A172 (cell line): ENCODE measurements at places on chromosomes 16 and 17.

DNA sequence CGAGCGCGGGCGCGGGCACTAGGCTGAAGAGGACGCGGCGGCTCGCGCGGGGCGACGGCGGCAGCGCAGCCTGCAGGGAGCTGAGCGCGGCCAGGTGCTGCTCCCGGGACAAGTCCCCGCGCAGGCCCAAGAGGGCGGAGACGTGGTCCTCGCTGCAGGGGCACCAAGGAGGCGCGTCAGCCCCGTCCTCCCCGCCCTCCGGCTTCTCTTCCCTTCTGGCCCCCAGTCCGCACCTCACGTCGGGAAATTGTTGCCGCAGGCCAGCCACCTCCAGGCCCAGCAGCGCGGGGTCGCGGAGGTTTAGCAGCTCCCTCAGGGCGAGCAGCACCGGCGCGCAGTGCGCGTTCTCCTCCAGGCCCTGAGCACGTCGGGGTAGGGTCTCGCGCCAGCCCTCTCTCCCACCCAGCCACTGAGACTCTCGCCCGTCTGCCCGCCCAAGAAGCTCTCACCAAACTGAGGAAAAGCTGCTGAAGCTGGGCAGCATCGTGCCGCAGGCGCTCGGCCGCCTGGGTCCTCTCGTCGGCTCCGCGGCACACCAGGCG is 761 bp upstream of the MATCAP1 start:
- no peak for DNase-seq

DNA sequence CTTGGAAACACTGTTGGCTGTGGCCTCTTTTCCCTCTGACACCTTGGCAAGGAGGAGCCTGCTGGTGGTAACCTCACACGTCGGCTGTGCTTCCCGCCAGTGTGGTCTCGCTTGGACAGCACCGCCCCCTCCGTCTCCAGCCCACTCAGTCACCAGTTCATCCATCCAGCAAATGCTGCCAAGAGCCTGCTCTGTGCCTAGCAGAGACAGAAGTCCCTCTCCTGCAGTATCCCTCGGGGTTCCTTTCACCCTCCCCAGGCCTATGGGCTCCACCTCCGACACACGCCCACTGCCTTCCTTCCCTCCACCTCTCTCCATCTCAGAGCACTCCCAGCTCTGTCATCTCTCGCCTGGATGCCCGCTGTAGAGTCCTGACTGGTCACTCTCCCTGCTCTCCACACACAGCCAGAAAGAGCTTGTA is 12.3 kb downstream of the CACNG4 start:
- DNase-seq, result no peak

DNA sequence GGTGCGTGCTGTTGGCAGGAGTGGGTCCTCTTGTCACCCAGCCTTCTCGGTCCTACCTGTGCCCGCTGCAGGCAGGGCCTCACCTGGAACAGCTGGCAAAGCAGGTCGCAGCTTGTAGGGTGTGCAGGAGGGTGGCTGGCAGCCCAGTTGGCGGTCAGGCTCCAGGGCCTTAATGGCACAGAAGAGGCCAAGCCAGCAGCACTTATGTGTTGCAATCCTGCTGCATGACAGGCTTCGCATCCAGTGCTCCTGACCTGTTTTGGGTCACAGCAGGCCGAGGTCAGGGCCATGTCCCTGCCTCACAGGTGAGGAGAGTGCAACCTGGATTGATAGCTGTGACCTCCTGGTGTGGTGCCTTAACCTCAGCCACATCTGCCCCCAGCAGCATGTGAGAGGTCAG is 31.9 kb downstream of the ZC3H18 start:
- DNase-seq, result no peak

GRCh38 chr17:71057448-71057847 is 888.1 kb downstream of the KCNJ2 start:
- DNase-seq, result no peak

GRCh38 chr17:15883617-15884111 is 61.3 kb upstream of the ADORA2B start:
- peak; percentile 91 for DNase-seq

- DNase-seq, result no peak
Observed at GRCh38 chr17:59221159-59221847, 992 bp downstream of the GDPD1 start.

DNA sequence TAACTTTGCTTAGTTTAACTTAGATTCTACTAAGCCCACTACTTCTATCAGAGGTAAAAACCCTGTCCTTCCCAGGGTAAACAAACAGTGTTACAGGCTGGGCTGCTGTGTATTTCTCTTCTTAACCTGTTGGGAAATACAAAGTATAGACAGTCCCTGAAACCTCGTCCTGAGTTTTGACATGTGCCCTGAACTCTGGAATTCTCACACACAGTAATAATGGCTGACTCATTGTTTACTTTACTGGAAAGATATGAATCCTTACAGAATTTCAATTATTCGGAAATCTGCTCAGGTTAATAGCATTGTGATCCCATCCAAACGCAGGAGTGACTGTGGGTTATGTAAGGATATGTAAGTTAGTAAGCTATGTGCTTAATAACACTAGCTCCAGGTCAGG is 199.1 kb downstream of the TMEM114 start:
- no peak for DNase-seq

- DNase-seq, result no peak
Observed at GRCh38 chr16:27754788-27755690, 205.1 kb downstream of the KATNIP start.

GRCh38 chr16:89811321-89811720 is 5.1 kb downstream of the FANCA start:
- no peak for DNase-seq

DNA sequence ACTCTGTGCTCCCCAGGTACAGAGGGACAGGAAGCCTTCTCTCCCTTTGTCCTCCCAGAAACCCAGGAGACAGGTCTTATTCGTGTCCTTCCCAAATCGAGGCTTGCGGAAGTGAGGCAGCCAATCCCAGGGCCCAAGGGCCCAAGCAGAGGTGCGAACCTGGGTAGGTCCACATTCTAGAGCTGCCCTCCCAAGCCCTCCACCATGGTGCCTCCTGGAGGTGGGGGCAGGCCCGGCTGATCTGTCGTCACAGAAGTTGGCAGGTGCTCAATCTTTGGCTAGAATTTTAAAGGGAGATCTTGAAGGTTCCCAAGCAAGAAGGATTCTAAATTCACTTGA is 21.5 kb downstream of the MRC2 start:
- no peak for DNase-seq

GRCh38 chr16:72168365-72168764 is 3.6 kb downstream of the PMFBP1 start:
- no peak for DNase-seq

- no peak for DNase-seq
Observed at GRCh38 chr16:61323456-61323855, 712.8 kb downstream of the CDH8 start.

DNA sequence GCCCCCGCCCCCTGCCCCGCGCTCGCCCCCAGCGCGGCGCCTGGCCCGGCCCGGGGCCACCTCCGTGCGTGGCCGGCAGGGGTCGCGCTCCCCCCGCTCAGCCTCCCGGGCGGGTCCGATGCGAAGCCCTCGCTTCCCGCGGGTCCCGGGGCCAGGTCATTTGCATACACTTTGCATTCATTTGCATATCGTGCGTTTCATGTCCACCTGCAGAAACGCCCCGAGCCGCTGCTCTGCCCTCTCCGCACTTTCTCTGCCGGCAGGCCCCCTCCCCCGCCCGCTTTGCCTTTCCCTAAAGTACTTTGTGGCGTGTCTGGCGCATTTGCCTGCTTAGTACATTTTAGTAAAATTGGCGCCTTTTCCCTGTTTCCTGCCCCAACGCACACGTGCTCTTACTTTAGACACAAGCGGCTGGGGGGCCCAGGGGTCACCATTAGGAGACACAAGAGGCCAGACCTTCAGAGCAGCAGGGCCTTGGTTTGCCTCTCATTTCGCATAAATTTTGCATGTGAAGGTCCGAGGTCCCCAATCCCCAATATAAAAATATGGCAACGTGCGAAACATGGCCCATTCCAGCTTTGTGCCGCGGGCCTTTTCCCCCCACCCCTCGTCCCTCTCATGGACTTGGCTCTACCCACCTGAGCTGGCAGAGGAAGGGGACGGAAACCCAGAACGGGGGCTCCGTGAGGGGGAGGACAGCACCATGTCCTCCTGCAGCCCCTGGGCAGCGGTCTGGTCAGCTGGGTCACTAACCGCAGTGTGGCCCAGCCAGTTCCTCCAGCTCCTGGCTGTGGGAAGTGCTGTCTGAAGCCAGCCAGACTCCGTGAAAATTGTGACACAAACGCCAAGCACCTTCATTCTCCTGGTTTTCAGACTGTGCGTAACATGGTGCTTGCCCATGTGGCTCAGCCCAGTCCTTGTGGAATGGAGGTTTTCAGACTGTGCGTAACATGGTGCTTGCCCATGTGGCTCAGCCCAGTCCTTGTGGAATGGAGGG is 34.8 kb downstream of the CBFA2T3 start:
- DNase-seq, result no peak

GRCh38 chr16:64250866-64251265 is 871.0 kb downstream of the CDH11 start:
- DNase-seq, result no peak

- no peak for DNase-seq
Observed at GRCh38 chr17:82793974-82794630, 42.2 kb downstream of the TBCD start.

GRCh38 chr16:83403761-83404160 is 404.0 kb upstream of the HSBP1 start:
- peak; percentile 75 for DNase-seq

GRCh38 chr17:76268015-76268749 is 3.0 kb downstream of the UBALD2 start:
- peak; percentile 37 for DNase-seq

- no peak for DNase-seq
Observed at GRCh38 chr17:37614391-37614790, 5.2 kb upstream of the SYNRG start.

DNA sequence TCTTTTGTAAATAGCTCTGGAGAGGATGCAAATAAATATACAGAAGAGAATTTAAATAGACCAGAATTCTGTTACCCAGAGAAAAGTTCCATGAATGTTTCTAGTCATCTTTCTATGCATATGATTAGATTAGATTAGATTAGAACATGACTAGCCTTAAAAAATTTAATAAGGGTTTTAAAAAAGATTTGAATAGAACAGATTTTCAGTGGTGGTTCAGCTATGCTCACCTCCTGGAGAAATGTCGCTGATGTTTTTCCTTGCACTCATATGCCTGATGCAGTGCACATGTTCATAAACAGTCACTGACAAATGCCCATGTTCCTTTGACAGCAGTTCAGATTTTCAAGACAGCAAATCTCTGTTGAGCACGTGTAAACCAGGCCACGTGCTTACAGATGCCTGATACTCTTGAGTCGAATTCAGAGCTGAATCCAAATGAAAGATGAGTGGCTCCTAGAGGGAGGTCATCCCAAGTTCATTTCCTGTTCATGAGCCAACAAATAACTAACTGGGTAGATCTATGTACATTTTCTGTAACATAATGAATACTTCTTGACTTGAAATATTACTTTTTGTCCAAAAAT is 19.9 kb upstream of the RAB11FIP4 start:
- peak; percentile 9 for DNase-seq

GRCh38 chr17:41178341-41178740 is 320 bp upstream of the KRTAP4-2 start:
- peak; percentile 10 for DNase-seq

DNA sequence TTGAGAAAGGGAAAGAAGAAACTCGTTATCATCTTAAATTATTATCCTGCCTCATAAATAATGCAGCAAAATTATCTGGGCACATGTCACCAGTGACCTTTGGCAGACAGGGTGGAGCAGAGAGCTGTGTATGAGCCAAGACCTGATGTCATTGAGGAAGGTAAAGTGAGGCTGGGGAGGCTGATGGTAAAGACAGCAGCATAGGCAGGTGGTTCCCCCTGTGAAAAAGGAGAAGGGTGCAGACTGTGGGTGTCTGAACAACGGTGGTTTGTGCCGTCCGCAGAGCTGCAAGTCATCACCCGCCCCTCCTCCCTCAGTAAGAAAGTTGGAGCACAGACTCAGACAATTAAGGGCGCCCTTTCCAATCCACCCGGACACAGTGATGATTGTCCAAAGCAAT is 30.8 kb upstream of the METTL16 start:
- DNase-seq, result no peak

- no peak for DNase-seq
Observed at GRCh38 chr17:54494721-54495715, 405.6 kb upstream of the TOM1L1 start.

- no peak for DNase-seq
Observed at GRCh38 chr17:5381542-5381941, 37.9 kb downstream of the NUP88 start.

- DNase-seq, result no peak
Observed at GRCh38 chr17:11031787-11032186, 193.9 kb upstream of the PIRT start.

DNA sequence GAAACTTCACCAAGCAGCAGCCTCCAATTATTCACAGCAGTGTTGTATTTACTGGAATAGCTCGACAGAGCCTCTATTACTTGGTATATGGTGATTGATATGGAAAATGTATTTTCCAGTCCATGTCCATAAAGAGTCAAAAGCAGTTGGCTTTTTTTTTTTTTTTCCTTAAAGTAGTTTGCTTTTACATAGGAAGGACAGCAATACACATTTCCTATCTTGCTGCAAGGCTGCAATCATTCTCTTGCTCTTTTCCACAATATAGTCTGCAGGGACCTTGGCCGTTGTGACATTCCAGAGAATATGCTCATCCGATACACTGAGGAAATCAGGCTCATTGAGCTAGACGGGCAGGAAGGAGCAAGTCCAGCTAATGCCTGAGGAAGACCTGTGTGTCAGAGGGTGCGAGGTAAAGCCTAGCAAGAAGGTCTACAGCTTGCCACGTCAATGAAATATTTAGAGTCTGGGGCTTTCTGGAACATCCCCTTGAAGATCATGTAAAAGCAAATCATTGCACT is 131.1 kb downstream of the ENGASE start:
- DNase-seq, result peak; percentile 23

DNA sequence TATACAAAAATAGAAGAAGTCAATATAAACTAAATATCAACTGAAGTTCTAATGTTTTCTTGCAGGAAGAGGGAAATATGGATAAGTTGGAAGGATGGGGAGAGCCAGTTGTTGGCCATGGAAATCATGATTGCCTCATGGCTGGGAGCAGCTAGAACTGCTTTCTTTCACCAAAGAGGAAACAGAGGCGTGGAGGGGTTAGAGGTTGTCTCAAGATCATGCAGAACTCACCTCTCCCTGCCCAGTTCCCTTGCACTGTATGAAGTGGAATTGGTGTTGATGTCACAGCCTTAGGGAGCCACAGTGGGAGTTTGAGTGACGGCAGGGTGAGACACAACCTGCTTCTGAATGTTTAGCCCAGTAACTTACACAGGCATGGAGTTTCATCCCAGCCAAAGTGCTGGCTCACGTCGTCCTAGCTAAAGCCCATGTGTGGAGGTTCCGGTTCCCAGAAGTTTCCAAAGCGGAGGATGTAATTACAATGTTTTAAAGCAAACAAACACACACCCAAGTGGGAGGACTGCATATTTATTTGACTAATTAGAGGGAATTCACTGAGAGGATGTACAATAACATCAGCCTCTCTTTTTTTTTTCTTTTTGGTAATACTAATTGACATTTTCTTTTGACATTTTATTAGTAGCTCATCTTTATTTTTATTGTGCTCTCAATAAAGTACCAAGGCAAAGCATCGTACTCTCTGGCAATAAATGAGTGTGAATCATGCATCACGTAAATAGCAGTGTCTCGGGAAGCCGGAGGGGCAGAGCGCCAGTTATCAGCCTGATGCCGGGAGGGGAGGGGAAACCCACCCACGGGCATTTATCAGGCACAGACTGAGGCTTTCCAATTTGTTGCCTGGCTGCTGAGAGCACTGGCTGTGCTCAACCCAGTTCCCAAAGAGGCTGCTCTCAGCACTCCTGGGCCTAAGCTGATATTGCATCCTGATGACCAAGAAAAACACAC is 118.7 kb upstream of the CDH5 start:
- peak; percentile 26 for DNase-seq

- DNase-seq, result no peak
Observed at GRCh38 chr16:1332618-1333148, 762 bp upstream of the BAIAP3 start.
